A549 treated with Hydrocortisone at 1 μM for 4 hours (cell line): ENCODE measurements at places on chromosomes 12 and 14. TPM values are rescaled to one million over a fixed set of nuclear protein-coding genes. Genes with fewer than 3 reads are reported as not detected.

The CLEC7A gene
- not detected in 5 replicates for total RNA-seq

The C12orf54 gene
- not detected in 5 replicates for total RNA-seq

The RERG gene
- 0.10 to 0.29 TPM (median 0.22 TPM) in 5 replicates for total RNA-seq

The DBX2 gene
- total RNA-seq, result not detected in 5 replicates

The HOXC4 gene
- 2.7 to 3.7 TPM (median 3.2 TPM) in 5 replicates for total RNA-seq

The PKP2 gene
- 6.5 to 8.1 TPM (median 7.8 TPM) in 5 replicates for total RNA-seq

The CDKN3 gene
- 62.9 to 79.3 TPM (median 76.5 TPM) in 5 replicates for total RNA-seq

The CELA1 gene
- total RNA-seq, result not detected in 5 replicates

The P2RX7 gene
- total RNA-seq, result 0.03 TPM in 1 of 5 replicates, not detected in the others
